ENCODE measurements at places on chromosomes 11 and 22.
A peak's percentile ranks its signal among the peaks of the same experiment; 100 is the strongest.

DNA sequence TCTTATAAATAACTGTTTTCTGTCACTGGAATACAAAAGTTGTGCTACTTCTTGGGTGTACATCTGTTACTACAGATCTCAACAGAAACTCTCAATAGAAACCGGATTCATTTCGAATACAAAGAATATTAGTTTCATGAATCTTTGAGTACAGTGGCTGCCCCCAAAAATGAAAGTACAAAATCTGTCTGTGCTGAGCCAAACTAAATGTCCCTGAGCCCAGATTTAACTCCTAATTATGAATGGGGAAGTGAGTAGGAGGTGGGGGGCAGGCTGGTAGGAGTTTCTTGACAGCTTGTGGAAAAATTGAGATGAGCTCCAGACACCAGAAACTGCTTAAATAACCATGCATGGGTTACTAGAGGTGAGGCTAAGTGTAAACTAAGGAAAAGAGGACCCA, 41.6 kb downstream of the PITPNB start:
- no peak for DNase-seq

GRCh38 chr22:20606041-20606783, 98.8 kb downstream of the MED15 start:
- peak; percentile 70 for DNase-seq

DNA sequence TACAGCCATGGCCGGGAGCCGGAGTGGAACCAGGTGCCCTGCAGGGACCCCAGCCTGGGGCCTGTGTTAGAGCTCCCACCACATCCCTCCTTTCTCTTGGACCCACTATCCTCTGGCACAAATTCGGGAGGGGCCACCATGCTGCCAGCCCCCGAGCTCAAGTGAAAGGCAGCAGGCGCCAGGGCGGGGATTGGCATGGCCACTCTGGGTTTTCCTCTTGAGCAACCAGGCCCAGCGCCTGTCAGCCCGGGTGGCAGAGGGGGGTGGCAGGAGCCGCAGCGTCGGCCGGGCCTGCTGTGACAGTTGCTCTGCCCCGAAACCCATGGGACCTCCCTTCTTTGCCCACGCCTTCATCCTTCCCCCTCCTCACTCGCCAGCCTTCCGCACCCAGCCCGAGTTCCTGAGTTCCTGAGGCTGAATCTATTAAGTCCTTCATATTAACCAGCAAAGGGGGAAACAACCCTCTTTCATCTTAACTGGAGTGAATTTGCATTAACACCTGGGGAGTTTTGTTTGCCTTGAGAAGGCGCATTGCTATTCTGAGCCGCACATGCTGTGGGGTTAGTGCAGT, 16.8 kb upstream of the CABP7 start:
- no peak for DNase-seq

DNA sequence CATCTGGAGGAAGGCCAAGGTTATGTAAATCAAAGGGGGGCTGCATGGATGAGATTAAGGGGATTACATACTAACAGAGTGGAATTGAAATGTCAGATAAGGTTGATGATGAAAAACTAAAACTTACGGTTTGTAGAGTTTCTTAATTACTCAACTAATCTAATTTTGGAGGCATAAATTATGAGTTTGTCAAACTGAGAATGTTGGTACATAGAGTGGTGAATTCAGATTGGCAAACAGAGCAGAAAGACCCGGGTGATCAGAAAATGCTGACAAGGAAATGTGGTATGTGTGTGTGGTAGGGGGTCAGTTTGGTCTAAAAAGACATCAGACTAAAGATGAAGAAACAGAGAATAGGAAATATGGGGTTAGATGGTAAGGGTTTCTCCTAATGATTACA, 11.0 kb downstream of the MS4A6E start:
- DNase-seq = no peak

GRCh38 chr11:118106789-118107335, 20.1 kb upstream of the SMIM35 start:
- no peak for DNase-seq

GRCh38 chr11:14093065-14093464, 130.5 kb downstream of the SPON1 start:
- no peak for DNase-seq

GRCh38 chr11:128548649-128549255, 38.6 kb downstream of the ETS1 start:
- no peak for DNase-seq

GRCh38 chr11:48033918-48034341, 53.6 kb downstream of the PTPRJ start:
- no peak for DNase-seq
